ENCODE measurements at places on chromosomes 4 and X.

DNA sequence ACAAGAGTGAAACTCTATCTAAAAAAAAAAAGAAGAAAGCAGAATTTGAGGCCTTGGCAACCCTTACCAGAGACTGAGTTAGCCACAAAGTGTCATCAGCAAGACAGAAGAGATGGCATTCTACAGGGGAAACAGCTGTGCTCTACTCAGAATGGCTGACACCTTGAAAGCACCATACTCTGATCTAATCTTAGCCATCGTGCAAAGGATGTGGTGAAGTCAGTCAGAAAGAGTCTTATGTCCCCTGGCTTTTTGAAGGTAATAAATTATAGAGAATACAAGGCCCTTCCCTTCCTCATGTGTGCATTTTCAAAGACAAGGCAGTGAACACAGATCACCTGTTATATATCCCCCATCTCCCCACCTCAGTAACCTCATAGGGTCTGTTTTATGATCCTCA lies 13.2 kb downstream of the CLNK start:
- no peak for DNase-seq

DNA sequence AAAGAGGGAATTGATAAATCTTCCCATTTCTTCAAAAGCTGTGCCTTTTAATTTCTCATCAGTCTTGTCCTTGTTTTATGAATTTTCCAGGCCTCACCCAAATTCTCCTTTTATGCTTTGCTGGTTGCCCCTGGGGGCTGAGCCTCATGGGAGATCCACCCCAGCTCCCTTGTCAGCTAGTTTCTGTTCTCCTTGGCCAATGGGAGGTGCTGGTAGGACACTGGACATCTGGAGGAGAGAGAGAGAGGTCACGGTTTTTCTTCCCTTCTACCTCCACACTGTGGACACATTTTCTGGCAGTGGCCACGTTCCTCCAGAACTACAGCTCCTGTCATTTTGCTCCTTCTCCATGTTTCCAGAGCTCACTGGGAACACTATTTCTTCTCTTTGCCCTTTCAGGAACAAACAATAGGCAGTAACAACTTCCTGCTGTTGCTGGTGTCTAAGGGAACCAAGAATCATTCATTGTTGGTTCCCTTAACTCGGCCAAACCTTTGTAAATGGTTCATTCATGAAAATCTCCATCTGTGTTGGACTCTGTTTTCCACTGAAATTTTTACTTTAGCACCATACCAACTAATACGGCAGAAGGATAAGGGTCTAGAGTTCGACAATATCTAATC lies 334.5 kb downstream of the GPAT3 start:
- DNase-seq, result no peak

- DNase-seq, result no peak
Measured at GRCh38 chrX:21438792-21439191, 64.6 kb downstream of the CNKSR2 start.

DNA sequence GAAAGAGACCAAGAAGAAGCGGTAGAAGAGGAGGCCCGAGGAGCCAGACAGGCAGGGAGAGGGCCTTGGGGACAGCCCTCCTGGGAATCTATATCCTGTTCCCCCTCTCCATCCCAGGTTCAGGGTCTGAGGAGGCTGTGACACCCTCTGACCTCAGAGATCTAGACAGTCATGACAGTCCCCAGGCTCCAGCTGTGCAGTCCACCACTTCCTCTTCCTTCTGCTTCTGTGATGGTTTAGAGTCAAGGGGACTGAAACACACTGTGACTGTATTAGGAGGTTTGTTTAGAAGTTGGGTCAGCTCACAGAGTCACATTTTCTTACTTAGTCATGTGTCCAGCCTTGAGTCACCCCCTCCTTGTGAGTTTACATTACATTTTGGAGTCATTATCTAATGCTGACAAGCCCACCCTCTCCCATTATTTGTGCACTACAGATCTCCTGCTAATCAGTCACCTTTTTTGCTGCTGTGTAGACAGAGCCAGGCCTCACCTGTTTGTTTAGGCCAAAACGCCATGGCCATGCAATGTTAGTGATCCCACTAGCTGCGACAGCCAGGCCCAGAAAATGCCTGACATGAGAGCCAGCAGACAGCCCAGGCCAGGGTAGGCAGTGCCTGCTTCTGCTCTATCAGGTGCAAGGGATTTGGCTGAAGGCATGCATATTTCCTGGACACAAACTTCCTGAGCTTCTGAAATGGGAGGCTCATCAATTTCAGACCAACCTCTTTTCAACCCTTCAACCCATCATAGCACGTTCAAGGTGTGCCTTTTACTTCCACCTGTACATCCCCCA lies 26.0 kb downstream of the MANBA start:
- DNase-seq, result no peak

DNA sequence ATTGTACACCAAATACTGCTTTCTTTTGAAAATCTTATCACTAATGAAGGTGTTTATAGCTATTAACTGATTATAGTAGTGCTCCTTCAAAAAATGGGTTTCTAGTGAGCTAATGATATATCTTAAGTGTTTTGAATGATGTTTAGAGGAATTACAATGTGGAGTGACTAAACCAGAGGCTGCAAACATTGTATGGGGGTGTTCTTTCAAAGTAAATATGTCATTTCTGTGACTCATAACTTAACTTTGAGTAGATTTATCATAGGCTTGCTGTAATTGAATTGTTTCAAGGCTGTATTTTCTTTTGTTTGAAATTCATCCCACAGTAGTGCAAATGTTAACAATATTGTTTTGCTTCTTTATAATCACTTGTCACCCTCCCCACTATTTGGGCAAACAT lies 141.6 kb downstream of the IL1RAPL2 start:
- DNase-seq, result no peak

DNA sequence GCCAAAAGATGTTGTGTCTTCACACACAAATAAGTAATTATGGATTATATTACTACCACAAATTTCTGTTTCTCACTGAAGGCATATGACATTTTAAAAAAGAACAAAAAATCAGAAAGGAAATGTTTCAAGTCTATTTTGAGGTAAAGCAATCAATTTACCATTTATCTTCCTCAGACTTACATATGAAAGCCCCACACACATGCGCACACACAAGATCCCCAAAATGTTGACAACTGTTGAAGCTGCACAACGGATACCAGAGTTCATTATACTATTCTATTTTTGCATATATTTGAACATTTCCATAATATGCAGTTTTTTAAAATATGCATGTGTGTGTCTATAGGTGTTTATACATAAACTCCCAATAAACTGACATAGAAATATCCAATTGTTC lies 2.7 kb downstream of the LRBA start:
- no peak for DNase-seq

DNA sequence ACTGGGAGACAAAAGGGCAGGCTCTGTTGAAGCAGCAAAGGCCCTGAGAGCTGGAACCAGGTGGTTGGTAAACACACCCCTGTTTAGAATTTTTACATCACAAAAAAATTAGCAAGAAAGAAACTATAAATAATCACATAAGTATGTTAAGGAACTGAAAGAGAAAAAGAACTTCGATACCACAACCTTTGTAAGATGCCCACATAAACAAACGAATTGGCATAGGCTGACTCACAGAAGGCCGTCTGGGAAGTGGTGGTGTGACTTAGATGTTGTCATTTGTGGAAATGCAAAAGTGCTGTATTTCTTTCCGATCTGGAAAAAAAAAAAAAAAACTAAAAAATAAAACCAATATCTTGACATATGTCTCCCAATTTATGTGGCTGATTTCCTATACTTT lies 235.1 kb downstream of the USP46 start:
- DNase-seq, result no peak

All from psoas muscle (tissue), 8 donors.